ENCODE measurements at places on chromosomes 11 and 22.
A peak's percentile ranks its signal among the peaks of the same experiment; 100 is the strongest.

GRCh38 chr11:119734788-119735187 is 5.8 kb upstream of the NECTIN1 start:
- DNase-seq = no peak

- no peak for DNase-seq
Measured at GRCh38 chr11:1708716-1709115, 11.7 kb downstream of the KRTAP5-6 start.

DNA sequence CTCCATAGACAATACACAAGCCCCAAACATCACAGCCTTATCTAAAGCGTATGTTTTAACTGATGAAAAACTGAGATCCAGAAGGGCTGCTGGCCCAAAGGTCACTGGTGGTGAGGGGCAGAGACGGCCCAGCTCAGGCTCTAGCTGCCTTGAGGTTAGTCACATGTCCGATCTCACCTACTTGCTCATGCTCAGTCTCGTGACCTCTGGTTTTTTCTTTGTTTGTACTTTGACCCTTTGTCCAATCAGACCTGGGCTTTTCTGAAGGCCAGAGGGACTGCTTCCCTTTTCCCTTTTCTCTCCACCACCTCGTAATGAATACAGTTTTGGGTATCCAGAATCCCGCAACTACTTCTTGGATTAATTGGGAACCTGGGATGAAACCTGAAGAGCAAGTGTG is 28.6 kb downstream of the MMP20 start:
- no peak for DNase-seq

DNA sequence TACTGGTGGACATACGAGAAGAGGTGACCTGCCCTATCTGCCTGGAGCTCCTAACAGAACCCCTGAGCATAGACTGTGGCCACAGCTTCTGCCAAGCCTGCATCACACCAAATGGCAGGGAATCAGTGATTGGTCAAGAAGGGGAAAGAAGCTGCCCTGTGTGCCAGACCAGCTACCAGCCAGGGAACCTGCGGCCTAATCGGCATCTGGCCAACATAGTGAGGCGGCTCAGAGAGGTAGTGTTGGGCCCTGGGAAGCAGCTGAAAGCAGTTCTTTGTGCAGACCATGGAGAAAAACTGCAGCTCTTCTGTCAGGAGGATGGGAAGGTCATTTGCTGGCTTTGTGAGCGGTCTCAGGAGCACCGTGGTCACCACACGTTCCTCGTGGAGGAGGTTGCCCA is 6.9 kb downstream of the TRIM6 start:
- DNase-seq = no peak

DNA sequence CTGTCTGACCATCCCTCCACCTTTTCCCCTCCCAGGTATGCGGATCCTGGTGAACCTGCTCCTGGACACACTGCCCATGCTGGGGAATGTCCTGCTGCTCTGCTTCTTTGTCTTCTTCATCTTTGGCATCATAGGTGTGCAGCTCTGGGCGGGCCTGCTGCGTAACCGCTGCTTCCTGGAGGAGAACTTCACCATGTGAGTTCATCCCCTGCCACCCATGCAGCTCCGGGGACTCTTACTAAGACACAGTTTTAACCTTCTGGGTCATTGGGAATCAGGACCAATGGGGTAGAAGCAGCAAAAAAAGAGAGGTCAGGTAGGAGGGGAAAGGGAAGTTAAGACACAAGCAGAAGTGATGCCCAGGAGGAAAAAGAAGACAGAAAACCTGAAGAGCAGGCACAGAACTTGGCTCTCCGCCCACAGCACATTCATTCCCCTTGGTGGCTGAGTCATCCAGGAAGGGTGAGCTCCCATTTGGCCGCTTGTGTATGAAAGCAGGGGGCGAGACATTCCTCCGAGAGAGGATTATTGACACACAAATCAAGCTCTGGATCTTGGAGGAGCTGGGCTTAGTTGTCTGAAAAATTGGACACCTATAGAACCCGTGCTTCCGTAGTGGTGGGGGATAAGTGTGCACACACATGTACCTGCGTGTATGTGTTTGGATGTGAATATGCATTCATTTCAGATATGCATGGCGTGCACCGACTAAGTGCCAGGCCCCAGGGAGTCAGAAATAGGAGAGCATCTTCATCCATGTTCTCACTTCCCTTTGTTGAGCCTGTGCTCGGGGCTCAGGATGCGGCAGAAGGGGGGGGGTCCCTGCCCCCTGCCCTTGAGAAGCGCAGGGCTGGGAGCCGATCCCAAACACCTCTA is 64.2 kb downstream of the CACNA1I start:
- DNase-seq = peak; percentile 87

DNA sequence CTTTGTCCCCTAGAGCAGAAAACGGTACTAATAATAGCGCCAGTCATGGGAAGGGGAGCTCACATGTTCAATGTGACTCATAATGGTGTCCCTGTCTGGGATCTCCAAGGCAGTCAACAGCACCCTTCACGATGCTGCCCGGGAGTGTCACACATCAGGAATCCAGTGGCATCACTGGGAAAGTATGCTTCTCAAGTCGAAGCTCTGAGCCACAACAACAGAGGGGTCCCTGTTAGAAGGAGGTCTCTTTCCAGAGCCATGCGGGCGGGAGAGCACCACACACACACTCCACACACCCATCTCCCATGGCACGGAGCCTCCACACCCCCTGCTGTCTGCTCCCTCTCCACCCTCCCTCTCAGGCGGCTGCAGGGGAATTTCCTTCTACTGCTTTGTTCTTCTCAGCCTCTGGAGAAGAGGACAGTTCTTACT is 119.7 kb downstream of the ETS1 start:
- DNase-seq = peak; percentile 98

- no peak for DNase-seq
Measured at GRCh38 chr22:22884888-22885840, 2.5 kb upstream of the IGLL5 start.

- DNase-seq = peak; percentile 37
Measured at GRCh38 chr11:117818041-117818873, 6.3 kb downstream of the FXYD2 start.

GRCh38 chr22:47374273-47374771 is 611.9 kb downstream of the TBC1D22A start:
- no peak for DNase-seq

GRCh38 chr11:113048820-113049768 is 87.9 kb downstream of the NCAM1 start:
- DNase-seq = peak; percentile 35

GRCh38 chr11:60985991-60986915 is 14.8 kb downstream of the CD6 start:
- peak; percentile 40 for DNase-seq

- no peak for DNase-seq
Measured at GRCh38 chr11:5643585-5643984, 18.8 kb downstream of the TRIM34 start.

DNA sequence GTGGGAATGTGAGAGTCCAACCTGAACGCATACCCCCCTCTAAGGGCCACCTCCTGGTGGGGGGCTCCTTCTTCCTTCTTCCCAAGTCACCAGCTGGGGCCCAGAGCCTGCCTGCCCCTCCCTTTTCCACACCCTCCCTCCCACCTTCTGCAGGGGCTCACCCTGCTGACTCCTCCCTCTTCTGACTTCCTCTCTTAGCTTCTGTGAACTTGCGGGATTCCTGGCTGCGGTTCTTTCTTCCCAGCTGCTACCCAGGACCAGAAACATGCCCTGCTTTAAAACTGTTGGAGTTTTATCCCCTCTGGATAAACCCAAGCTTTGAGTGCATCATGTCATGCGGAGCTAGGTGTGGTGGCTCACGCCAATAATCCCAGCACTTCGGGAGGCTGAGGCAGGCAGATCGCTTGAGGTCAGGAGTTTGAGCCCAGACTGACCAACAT is 10.2 kb downstream of the LRRC74B start:
- no peak for DNase-seq

DNA sequence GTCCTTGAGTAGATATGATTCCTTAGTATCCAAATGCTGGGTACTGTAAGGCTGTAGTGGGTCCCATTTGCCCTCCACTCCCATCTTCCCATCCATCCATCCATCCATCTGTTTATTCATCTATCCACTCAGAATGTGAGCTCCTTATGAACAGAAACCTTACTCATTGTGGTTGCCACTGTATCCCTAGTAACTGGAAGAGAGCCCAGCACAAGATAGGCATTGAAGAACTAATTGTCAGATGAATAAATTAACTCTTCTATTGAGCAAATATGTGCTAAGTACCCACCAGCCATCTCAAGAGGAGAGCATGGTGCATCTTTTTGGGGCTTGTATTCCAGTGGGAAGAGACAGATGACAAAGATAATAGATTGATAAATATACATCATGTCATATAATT is 86.4 kb upstream of the SEZ6L start:
- DNase-seq = no peak
